ENCODE measurements at places on chromosomes 1 and 21. TPM values are rescaled to one million over a fixed set of nuclear protein-coding genes. Genes with fewer than 3 reads are reported as not detected.

DNA sequence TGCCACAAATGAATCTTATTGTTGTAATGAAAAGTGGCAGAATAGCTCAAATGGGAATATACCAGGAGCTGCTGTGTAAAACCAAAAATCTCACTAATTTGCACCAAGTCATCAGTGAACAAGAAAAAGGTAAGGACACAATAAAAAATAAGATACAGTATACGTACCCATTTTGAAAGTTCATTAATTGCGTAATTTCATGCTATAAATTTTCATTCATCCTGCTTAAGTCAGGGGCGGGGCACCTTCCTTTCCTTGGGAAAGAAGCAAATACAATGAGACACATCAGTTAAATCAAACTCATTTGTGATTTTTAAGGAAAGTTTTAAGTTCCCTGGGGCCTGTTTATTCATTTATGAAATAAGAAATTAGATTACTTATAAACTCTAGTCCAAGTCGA lies 65.4 kb downstream of the HSPA13 start:
- no peak for DNase-seq

DNA sequence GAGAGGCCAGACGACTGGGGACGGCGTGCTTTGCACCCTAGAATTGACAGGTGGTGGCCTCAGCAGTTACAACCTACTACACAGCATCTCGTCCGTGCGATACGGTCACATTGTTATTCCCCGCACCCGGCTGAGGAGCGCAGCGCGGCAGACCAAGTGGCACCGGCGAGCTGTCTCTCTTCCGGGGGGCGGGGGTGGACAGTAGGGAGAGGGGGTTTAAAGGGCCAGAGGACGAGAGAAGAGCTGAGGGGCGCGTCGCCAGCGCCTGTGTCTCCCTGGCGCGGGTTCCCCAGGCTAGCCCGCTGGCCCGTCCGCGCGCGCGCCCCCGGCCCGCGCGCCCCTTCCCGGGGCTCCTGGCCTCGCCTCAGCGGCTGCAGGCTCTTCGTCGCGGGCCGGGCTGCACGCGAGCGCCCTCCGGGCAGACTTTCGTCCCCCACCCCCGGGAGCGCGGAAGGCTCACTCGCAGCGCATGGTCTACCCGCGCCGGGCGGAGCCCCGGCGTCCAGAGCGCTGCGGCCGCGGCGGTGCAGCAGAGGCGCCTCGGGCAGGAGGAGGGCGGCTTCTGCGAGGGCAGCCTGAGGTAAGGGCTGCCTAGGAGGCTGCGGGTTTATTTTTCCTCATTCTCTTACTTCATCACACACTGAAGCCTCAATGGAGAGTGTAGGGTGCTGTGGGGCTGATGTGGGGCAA lies at the start of gene PDE4B:
TSS of gene PDE4B (plus strand) at position 227 of the 690 bp plus-strand sequence.
- DNase-seq: peak; percentile 21

DNA sequence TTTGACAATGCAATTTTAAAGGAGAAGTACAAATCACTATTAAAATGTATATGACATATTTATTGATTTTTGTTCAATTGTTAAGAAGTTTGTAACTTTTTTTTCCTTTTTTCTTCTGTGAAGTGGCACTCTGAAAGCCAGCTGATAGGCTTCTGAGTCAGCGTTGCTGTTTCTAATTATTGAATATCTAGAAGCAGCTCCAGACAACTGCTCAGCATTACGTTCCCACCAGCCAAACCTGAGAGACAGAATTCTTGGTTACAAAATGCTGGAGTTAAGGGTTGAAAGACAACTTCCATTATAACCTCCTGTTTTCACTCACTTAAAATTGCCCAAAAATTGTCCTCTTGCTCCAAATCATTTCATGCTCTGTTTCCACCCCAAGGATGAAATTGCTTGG lies 31.4 kb upstream of the LMX1A start:
- no peak for DNase-seq

- DNase-seq: no peak
Observed at GRCh38 chr1:75014250-75014649, 119.9 kb upstream of the LHX8 start.

GRCh38 chr1:52385376-52385775 lies 18.8 kb downstream of the ORC1 start:
- no peak for DNase-seq

GRCh38 chr1:149843431-149844041 lies 55.8 kb upstream of the BOLA1 start:
- no peak for DNase-seq

- DNase-seq: peak; percentile 79
Observed at GRCh38 chr1:227343727-227344551, 25.6 kb upstream of the CDC42BPA start.

CD84 gene
- total RNA-seq: not detected
